ENCODE measurements at places on chromosomes 5 and 9.
A peak's percentile ranks its signal among the peaks of the same experiment; 100 is the strongest.

DNA sequence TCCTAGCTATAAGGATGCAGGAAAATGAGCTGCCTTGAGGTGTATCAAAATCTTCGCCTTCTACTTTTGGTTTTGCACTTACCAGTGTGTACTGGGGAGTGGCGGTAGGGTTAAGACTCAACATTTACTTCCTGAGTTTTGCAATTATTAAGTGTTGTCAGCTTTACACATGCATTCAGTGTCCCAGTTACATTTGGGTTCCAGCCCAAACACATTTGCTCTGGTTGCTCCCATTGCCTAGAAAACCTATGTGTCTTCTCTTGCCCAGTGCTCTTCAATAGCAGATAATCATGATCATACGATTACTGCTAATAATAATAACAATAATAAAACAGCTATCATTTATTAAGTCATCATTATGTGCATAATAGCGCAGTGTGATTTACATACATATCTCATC is 241.5 kb upstream of the PAPPA start:
- DNase-seq, result no peak

DNA sequence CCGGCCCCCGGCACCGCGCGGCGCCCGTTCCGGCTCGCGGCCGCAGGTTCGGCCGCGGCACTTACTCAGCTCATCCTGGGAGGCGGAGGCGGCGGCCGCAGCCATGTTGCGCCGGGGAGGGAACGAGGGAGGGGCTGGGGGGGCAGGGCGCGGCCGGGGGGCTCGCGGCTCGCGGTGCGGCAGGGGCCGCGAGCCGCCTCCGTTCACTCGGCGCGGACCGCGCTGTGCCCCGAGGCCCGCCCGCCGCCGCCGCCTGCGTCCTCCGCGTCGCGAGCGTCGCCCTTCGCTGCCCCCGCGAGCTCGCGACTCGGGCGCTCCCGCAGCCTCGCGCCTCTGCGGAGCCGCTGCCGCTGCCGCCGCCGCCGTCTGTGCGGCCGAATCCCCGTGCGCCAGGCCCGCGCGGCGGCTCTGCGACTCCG is 735 bp downstream of the ECPAS start:
- peak; percentile 62 for DNase-seq

- peak; percentile 73 for DNase-seq
Measured at GRCh38 chr5:171445644-171446516, 26.4 kb downstream of the FGF18 start.

GRCh38 chr5:56155992-56156584 is 77.0 kb downstream of the ANKRD55 start:
- no peak for DNase-seq

DNA sequence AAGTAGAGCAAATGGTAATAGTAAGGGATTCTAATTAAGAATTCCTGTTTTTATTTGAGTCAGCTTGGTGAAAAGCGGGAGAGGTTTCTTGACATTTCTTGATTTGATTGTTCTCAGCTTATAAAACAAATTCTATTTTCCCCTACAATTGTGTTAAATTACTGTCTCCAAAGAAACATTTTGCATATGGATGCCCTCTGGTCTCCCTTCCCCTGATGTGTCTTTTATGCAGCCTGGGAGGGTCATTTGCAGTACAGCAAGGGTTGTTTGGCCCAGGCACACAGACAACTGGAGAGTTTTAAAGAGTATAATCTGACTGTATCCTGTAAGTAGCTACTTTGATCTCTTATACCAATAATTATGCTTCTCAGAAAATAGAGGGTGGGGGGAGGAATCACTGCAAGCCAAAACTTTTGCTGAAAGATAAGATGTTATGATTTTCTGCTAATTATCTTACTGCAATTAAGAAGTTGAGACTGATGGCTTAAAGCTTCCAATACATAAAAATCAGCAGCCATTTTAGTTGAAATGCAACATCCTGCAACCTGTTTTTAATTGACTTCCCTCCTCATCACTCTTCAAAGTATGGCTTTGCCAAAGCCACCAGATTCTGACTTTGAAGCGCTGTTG is 204.1 kb upstream of the SEMA6A start:
- no peak for DNase-seq

DNA sequence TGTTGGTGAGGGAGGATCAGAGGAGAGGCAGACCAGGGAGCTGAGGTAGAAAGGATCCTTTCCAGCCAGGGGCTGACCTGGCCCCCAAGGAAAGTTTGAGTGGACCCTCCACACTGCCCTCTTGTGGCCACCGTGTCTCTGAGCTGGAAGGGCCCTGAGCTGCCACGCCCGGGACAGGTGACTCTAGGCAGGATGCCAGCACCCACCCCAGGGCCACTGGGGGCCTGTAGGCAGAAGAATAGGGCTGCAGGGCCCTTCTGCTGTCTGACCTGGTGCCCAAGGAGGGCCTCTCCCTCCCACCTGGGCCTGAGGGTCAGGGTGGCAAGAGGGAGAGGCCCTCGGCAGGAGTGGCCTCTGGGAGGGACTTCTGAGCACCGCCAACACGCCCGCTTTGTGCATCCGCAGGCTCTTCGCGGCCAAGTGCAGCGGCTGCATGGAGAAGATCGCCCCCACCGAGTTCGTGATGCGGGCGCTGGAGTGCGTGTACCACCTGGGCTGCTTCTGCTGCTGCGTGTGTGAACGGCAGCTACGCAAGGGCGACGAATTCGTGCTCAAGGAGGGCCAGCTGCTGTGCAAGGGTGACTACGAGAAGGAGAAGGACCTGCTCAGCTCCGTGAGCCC is 76.8 kb downstream of the LMX1B start:
- no peak for DNase-seq

DNA sequence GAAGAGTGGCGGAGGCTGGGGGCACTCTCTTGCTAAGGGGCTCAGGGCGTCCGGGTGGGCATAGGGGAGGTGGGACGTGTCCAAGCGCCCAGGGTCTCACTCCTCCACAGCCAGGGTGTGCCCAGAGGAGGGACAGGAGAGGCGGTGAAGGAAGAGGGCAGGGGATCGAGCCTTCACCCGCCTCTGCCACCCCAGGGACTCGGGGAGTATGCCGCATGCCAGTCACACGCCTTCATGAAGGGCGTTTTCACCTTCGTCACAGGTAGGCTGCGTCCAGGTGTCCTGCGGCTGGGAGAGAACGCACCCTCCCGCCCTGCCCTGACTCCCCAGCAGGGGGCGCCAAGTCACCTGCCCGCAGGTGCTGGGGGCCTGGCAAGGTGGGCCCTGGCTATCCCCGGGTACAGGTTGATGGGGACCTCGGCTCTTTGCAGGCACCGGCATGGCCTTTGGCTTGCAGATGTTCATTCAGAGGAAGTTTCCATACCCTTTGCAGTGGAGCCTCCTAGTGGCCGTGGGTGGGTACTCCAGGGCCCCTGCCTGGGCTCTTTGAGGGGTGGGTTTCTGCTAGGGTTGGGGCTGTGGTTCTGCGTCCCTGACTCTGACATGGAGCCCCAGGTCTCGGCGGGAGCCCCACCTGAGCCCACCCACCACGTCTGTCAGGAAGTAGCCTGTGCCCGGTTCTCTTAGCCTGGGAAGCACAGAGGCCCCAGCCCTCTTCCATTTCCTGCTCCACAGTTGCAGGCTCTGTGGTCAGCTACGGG is 552 bp downstream of the TMEM141 start:
- DNase-seq, result no peak

Measured in fibroblast of skin of abdomen (primary cell).